ENCODE measurements at places on chromosomes 16 and 17.

DNA sequence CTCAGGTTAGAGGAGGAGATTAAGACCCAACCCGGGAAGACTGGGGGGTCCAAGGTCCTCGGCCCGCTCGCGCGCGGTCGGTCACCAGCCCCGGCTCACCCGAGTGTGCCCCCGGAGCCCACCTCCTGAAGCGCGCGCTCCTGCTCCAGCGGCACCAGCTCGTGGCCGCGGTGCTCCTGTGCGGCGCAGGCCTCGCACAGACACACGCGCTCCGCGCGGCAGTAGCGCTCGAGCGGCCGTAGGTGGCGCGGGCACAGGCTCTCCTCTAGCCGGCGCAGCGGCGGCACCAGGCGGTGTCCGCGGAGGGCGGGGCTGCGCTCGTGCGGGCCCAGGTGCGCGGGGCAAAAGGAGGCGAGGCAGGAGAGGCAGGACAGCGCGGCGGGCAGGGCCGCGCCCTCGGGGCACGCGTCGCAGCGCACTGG is 618 bp downstream of the TRIM47 start:
- peak; percentile 30 for DNase-seq

DNA sequence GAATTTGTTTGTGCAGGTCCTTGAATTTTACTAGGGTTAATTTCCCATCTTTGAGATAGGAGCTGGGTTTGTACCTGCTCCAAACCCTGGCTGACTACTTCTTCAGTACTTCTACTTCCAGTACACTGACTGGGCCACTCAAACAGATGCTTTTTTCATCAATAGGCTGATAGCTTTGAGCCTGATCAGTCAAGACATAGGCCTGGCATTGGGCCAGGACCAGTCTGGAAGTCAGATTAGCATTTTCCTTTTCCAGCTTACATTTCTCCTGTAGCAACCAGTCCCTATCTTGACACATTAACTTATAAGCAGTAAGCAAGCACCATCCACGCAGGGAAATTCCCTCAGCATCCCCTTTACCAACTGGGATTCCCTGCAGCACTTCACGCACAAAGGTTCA is 7.5 kb upstream of the TMEM101 start:
- DNase-seq, result no peak

DNA sequence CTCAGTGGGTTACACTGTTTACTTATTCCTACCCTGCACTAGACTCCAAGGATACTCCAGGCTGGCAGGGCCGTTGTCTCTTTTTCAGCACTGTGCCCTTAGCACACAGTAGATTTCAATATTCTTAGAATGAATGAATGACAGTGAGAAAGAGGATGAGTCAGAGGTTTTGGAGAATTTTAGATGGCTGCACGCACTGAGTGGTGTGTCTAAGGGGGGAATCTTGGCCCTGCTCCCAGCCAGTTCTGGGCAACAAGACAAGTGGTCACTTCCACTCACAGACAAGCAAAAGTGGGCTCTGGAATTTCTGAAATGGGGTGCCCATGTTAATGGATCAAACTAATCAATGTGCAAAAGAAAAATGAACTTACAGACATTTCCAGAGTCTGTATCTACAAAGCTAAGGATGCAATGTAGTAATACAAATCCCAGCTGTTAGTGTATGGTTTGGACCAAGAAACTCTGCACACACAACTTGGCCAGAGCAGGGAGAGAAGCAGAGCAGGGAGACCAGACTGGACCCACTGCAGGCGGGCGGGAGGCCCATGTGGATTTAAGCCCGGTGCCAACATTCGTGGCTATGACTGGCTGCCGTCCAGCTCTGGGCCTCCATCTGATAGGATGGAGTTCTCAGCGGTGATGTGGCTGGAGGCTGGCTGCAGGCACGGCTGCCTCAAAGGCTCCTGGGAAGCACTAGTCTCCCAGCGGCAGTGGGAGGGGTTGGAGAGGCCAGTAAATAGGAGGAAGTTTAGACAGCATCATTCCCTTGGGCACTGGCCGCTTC is 95.6 kb upstream of the CDYL2 start:
- no peak for DNase-seq

- DNase-seq, result no peak
Measured at GRCh38 chr16:15948532-15949209, 745 bp upstream of the ABCC1 start.

DNA sequence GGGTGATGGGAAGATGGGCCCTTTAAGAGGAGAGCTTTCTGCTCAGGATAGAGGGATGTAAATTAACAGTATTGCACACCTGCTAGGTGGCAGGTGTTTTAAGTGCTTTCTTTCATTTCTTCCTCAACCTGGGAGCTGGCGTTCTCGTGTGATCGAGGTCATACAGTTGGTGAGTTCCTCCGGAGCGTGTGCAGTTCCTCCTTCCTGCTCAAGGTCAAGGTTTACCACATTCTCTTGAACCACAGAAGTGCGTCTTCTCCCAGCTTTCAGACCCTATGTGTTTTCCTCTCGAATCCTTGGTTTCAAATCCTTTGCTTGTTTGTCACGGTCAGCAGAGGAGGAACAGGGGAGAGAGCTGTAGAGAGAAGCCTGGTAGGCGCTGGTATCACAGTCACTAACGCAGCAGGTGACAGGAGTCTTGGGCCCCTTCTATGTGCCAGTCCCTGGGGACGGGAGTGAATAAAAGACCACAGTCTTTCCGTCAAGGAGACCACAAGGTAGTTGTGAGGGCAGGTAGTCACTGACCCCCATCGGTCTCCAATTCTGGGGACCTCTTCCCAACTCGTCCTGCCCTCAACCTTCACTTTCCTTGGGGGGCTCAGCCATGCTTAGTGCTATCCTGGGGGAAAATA is 791 bp downstream of the DNAI2 start:
- DNase-seq, result no peak

DNA sequence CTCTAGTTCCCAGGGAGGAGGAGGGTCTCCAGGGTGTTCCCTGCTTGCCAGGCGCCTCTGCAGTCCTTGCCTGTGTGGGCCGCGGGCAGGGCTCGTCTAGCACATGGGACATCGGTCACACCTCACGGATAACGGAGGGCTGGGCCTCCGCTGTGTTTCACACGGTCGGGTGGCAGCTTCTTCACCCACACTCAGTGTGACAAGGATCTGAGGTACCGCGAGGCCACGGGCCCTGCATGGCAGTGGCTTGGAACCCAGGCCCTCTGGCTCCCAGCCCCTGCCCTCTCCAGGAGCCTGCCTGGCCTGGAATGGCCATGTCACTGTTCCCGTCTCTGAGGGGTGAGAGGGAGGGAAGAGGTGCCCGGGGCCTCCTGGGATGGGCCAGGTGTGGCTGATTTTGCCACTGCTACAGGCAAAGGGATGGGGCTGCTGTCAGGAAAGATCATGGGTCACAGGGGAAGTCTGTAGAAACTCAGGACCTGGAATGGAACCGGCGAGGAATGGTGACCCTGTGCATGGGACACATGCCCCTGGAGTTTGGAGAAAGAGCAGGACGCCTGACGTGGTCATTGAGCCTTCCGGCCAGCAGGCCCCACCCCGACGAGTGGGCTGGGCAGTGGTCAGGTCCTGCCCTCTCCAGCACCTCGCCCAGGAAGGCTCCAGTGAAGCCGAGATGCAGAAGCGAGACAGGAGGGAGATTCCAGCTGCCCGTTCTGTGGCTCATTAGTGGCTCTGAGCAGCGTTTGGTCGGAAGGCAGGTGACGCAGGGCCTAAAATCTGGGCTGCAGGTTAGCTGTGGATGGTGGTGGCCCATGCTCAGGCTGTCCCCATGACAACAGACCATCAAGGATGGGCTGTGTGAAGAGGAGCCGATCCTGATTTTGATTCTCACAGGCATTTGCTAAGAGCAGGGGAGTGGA is 76.5 kb upstream of the GSE1 start:
- DNase-seq, result no peak

- peak; percentile 50 for DNase-seq
Measured at GRCh38 chr16:11255737-11256660, at the start of gene SOCS1. Gene SOCS1, minus strand, starts transcription at chr16:11256204. Its CDS starts 726 bp downstream, at chr16:11255478.

DNA sequence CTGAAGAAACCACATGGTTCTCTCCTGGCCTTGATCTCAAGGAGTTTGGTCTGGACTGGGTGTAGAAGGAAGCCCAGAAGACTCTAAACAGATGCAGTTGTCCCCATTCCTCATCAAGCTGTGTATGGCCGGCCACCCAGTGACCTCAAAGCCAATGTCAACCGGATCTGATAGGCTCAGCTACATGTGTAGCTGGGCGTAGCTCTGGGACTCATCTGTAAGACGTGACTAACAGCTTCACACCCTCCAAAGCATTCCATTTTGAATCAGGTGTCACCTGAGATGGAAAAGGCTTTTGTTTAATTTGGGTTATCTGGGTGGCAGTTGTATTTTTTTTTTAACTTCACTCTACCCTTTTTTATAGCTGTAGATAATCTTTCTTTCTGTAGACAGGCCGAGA is 130.4 kb downstream of the ABCC12 start:
- no peak for DNase-seq

DNA sequence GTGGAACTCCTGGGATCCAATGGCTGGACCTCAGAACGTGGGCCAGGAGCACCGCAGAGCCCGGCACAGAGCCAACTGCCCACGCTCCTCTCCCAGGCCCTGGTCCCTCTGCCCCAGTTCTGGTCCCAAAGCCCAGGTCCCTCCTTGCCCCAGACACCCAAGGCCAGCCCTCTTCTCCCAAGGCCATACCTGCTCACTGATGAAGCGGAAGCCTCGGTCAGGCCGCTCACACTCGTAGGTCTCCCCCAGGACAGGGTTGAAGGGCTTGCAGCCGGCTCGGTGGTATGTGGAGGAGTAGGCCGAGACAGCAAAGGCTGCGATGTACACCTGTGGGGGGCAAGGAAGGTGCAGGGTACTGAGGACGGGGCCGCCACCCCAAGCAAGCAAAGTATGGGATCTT is 8.5 kb downstream of the OSBPL7 start:
- no peak for DNase-seq

DNA sequence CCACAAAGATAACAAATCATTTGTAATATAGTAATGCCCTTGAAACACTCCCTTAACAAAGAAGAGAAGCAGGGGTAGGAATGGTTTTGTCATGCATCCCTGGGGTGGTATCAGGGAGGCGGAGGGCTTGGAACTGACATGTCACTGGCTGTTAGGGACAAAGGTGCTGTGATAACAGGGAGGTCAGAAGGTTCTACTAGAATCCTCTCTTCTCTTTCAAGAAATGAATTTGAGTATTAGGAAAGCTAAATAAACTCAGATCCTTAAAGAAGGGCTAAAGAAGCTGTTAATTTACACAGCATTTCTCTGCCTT is 65.4 kb upstream of the ADAMTS18 start:
- DNase-seq, result no peak

- no peak for DNase-seq
Measured at GRCh38 chr17:1713878-1714426, 3.8 kb upstream of the TLCD2 start.

DNA sequence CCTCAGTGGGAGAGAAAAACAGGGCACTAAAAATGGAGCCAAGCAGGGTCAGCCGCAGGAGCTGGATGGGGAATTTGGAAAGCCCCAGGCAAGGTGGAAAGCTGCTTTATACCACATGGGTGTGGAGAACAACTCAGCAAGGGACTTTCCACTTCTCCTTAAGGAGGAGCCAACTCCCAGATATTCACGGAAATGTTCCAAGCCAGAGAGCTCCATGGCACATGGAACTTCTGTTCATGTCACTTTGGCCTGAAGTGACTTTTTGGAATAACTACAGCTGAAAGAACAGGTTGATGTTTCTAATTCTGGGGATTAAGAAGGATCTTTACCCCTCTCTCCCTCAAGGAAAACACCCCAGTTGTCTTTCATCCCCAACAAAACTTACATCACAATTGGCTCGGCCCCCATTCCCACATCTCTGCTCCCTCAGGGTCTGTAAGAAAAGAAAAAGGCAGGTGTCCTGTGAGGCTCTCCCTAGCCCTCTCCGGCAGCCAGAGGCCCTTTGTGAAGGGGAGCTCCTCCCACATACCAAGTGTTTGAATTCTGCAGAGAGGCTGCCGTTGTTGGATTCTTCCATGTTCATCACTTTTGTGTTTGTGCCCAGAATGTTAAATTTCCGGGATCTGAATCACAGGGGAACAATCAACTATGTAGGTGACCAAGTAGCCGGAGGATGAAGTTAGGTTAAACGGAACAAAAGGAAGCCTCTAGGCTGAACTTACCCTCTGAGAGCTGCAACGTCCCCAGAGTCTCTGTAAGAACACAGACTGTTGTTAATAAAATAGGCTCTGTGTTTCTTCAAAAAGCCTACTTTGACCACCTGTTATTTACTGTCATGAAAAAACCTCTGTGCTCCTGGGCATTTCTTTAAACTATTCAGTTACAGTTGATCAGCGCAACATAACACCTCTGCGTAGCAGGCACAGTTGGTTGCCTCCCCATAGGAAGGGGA is 41.0 kb downstream of the STAT5A start:
- DNase-seq, result no peak

GRCh38 chr16:66568355-66568754 is 2.1 kb downstream of the CMTM1 start:
- no peak for DNase-seq

DNA sequence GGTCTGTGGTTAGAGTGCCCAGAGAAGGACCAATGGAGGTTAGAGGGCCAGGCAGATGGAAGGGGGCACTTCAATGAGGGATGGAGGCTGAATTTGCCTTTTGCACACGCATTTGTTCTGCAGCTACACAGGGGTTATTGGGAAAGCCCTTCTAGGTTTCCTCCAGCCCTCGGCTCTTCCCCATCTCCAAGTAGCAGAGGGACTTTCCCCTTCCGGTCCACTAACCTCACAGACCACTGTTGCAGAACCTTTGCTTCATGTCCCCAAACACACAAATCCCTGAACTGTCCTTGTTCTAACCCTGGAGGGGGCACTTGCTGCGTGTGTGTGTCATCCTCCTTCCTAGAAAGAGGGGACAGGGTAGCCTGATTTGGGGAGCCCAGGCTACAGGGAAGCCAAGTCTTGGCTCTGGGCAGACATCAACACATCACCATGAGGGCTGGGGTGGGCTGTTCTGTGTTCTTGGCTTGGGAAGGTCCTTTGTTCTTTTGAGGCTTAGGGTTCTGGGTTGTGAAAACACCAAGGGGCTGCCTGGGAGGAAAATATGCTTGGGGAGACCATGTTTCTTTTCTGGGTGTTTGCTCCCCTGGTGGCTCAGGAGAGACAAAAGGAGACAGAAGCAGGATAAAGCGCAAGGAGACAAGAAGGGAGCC is 7.3 kb upstream of the NR1D1 start:
- no peak for DNase-seq

GRCh38 chr17:48517478-48517877 is 13.3 kb downstream of the HOXB1 start:
- DNase-seq, result no peak

DNA sequence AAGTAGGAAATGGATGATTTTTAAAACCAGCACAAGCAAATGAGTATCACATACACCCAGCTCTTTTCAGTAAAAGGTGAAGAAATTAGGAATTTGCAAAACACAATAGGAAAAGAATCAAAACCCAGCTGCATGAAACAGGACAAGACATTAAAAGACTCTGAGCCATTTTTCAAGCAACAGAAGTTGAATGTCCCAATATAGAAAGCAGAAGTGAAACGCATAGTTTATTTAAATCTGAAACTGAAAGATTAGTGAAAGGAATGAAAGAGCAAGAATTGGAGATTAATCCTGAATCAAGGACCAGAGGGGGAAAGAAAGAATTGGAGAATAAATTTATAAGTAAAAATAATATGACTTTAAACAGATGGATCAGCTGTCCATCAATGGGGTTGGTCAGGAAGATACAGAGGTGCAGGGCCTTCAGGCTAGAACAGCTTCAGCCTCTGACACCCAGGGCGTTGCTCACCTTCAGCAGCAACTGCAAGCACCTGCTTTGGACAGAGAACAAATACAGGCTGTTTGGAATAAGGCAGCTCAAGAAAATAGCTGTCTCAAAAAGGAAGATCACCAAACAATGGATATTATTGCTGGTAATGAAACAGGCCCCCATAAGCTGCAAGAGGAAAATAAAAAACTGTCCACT is 3.9 kb upstream of the ARHGAP17 start:
- no peak for DNase-seq

GRCh38 chr17:33266611-33267010 is 26.5 kb downstream of the ASIC2 start:
- DNase-seq, result no peak

GRCh38 chr17:14305785-14306496 is 5.1 kb downstream of the HS3ST3B1 start:
- no peak for DNase-seq
